ENCODE measurements at places on chromosomes 2 and 18.
A peak's percentile ranks its signal among the peaks of the same experiment; 100 is the strongest.

DNA sequence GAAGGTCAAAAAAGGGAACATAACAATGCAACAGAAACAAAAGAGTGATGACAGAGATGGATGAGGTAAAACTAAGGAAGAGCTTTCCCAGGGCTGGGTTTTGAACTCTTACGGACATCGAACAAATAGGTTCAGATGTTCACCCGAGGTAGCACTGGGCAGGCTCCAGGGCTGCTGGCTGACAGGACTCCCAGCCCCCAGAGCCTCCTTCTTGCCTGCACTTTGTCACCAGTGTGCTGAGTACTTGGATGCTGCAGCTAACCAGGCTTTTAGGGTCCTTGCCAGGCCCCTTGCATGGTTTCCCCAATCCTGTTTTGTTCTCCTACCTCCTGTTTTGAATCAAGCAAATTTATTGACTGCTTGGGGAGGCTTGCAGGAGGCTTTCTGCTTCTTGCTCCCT lies 322.9 kb downstream of the DYSF start:
- H3K4me1 ChIP-seq = no peaks in the 10 kb centered on the region
- no peaks in the 10 kb centered on the region for H3K36me3 ChIP-seq
- no peak overlapping the region for H3K27ac ChIP-seq
- no peaks in the 10 kb centered on the region for H3K27me3 ChIP-seq

DNA sequence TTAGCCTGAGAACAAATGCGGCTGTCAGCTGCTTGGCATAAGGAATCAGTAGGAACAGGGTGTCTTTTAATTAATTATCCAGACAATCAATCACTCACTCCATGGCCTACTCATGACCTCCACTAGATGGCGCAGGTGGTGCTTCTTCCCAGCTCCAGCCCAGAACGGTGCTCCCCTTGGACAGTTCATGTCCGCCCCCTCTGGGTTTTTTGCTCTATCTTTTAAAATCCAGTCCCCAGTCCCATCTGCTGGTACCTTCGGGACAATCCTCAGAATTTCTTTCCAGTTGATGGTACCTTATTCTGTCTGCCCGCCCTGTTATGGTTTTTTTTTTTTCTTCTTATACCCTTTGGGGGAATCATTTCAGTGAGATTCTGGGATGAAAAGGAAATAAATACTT lies 99.8 kb downstream of the CACNB4 start:
- H3K4me1 ChIP-seq = no peaks in the 10 kb centered on the region
- no peak overlapping the region for H3K27ac ChIP-seq
- peaks cover 3% of the 10 kb centered on the region for H3K27me3 ChIP-seq
- DNase-seq = peak; percentile 74
- H3K4me3 ChIP-seq = no peak overlapping the region

DNA sequence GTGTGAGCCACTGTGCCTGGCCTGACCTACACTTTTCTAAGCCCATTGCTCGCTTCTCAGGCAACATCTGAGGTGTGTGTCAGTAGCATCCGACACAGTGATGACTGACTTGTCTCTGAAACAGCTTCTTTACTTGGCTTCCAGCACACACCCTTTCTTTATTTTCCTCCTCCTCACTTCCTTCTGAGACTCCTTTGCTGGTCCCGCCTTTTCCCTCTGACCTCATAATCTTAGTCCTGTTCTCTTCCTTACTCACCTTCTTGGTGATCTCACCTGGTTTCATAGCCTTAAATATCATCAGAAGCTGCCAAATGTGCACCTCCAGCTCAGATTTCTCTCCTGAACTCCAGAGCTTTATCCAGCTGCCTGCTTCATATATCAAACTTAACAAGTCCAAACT lies 66.6 kb upstream of the PELI1 start:
- no peaks in the 10 kb centered on the region for H3K27me3 ChIP-seq
- no peak overlapping the region for H3K27ac ChIP-seq
- peaks cover 6% of the 10 kb centered on the region for H3K4me1 ChIP-seq
- no peaks in the 10 kb centered on the region for H3K36me3 ChIP-seq
- no peak for DNase-seq
- H3K4me3 ChIP-seq = no peak overlapping the region

DNA sequence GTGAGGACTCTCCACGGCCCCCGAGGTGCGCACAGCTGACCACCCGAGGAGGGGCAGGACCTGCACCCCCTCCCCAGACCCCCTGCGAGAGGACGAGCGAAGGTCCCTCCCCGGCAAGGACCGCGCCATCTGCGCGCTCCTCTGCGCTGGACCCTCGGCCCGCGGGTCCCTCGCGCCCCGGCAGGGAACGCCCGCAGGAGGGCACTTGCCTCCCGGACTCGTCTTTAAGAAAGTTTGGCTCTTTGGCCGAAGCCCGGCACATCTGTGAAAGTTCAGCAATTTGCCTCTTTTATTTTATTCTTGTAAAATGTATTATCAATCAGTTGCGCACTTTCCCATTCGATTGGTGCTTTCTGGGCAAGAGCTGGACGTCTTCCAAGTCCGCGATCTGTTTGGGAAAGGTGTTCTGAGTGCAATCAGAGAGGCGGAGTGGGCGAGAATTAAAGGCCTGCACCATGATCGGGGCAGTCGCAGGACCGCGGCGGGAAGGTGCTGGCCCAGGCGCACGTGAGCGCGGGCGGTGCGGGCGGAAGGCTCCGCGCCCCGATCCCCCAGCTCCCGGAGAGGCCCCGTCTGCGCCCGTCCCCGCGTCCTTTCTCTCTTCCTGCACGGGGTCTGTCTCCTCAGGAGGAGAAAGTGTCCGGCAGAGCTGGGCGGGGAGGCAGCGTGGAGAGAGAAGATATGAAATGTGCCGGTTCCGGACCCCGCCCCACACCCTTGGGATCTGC lies 1.6 kb upstream of the ALKAL2 start:
- no peaks in the 10 kb centered on the region for H3K4me1 ChIP-seq
- H3K27me3 ChIP-seq = peaks cover 58% of the 10 kb centered on the region
- no peak for DNase-seq
- H3K36me3 ChIP-seq = no peaks in the 10 kb centered on the region
- peak overlapping the region; percentile 35 for H3K4me3 ChIP-seq
- H3K27ac ChIP-seq = no peak overlapping the region

GRCh38 chr18:10860382-10860781 lies 289.0 kb downstream of the PIEZO2 start:
- no peak overlapping the region for H3K4me3 ChIP-seq
- H3K27ac ChIP-seq = no peak overlapping the region
- peaks cover 41% of the 10 kb centered on the region for H3K27me3 ChIP-seq
- no peaks in the 10 kb centered on the region for H3K4me1 ChIP-seq
- no peaks in the 10 kb centered on the region for H3K36me3 ChIP-seq

GRCh38 chr2:162989507-162989906 lies 150.9 kb upstream of the KCNH7 start:
- no peak overlapping the region for H3K27ac ChIP-seq
- H3K27me3 ChIP-seq = no peaks in the 10 kb centered on the region
- H3K36me3 ChIP-seq = no peaks in the 10 kb centered on the region
- no peaks in the 10 kb centered on the region for H3K4me1 ChIP-seq
- H3K4me3 ChIP-seq = no peak overlapping the region

All from A673 (cell line).